ENCODE measurements at places on chromosomes 12 and 14. TPM values are rescaled to one million over a fixed set of nuclear protein-coding genes. Genes with fewer than 3 reads are reported as not detected.

- H3K4me3 ChIP-seq: no peak overlapping the region
- no peak overlapping the region for H3K27ac ChIP-seq
- peaks cover 26% of the 10 kb centered on the region for H3K36me3 ChIP-seq
- no peaks in the 10 kb centered on the region for H3K27me3 ChIP-seq
- peaks cover 3% of the 10 kb centered on the region for H3K4me1 ChIP-seq
These were observed 95.7 kb downstream of the PPP2R5C start for GRCh38 chr14:101857226-101857625.

OR4K2 gene
- not detected for total RNA-seq

EPYC gene
- not detected for total RNA-seq

GRCh38 chr14:55645145-55645544, 65.1 kb downstream of the KTN1 start:
- no peak overlapping the region for H3K27ac ChIP-seq
- H3K4me3 ChIP-seq: no peak overlapping the region
- peaks cover 37% of the 10 kb centered on the region for H3K36me3 ChIP-seq
- no peak for DNase-seq

DNA sequence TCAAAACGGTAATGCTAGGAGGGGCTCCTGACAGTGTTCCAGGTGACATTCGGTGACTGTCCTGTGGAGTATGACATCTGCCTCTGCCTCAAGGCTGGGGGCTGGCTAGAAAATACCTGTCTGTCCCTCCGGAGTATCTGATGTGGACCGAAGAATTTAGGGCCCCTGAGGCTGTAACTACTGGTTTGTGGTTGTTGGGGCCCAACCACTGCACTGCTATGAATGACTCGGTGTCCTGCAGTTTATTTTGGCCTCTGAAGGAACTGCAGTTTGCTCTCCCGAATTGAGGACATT, 198.9 kb upstream of the CAND1 start:
- H3K27me3 ChIP-seq: no peaks in the 10 kb centered on the region
- H3K36me3 ChIP-seq: no peaks in the 10 kb centered on the region
- H3K4me3 ChIP-seq: peak overlapping the region; percentile 91
- H3K27ac ChIP-seq: peak overlapping the region; percentile 93

GALNT8 gene
- total RNA-seq: 2.0 TPM

DNA sequence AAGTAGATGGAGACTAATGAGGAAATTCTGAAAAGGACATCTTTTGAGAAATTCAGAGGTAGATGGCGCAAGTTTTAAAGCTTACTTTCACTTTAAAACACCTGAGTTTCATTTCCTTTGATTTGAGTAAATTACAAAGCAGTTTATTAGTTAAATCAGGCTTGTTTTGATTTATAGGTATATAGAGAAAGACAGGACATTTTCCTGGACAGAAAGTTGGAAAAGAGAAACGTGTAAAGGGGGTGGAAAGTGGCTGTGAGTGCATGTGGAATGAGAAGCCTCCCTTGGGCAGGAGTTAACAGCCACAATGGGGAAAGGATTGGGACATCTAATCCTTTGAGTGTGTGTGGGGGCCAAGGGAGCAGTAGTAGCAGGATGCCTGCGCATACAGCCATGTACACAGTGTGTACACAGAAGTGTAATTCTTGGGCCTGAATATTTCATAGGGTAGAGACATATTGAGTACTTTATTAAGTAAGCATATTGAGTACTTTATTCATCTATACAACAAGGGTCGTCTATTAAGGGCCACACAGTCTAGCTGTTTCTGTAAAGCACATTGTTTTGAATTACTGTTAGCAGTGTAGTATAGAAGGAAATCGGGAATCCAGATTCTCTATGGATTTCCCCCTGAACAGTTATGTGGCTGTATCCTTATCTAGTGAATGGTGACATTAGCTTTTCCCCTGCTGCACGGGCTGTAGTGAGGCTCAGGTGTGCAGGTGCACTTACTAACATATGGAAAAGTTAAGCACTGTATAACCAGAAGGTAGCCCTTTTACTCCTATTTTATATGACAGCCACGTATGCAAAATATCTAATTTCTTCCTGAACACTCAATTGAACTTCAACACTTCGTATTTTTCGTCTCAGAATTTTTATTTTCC, 19.1 kb downstream of the MARK3 start:
- H3K4me3 ChIP-seq: no peak overlapping the region
- DNase-seq: no peak
- H3K27ac ChIP-seq: peak overlapping the region; percentile 36
- H3K36me3 ChIP-seq: peaks cover 17% of the 10 kb centered on the region
- H3K27me3 ChIP-seq: no peaks in the 10 kb centered on the region
- H3K4me1 ChIP-seq: peaks cover 48% of the 10 kb centered on the region

- H3K4me1 ChIP-seq: no peaks in the 10 kb centered on the region
- no peak overlapping the region for H3K27ac ChIP-seq
- H3K27me3 ChIP-seq: no peaks in the 10 kb centered on the region
- no peak overlapping the region for H3K4me3 ChIP-seq
- no peaks in the 10 kb centered on the region for H3K36me3 ChIP-seq
These were observed 129.5 kb downstream of the STXBP6 start for GRCh38 chr14:24920265-24921075.

DNA sequence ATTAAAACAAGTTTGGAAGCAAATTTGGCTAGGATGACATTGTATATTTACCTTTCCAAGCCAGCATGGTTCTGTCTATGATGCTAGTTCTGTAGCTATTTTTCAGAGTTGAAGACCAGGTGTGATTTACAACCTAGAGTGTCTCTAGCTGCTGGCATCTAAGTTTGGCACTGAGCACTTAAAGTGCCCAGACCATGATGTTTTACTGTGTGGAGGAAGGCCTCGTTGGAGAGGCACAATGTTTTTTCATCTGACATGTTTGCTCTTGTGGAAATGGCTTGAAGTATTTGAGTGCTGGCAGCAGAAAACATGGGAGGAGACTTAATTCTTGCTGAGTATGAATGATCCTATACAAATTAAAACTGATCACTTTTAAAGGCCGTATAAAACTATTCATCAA, 13.0 kb upstream of the C12orf71 start:
- DNase-seq: no peak
- peaks cover 1% of the 10 kb centered on the region for H3K4me1 ChIP-seq
- H3K27ac ChIP-seq: no peak overlapping the region
- H3K27me3 ChIP-seq: no peaks in the 10 kb centered on the region
- no peak overlapping the region for H3K4me3 ChIP-seq
- H3K36me3 ChIP-seq: peaks cover 8% of the 10 kb centered on the region

GRCh38 chr14:97408937-97409815, 612.0 kb downstream of the VRK1 start:
- no peak overlapping the region for H3K27ac ChIP-seq
- no peak for DNase-seq
- H3K27me3 ChIP-seq: peaks cover 16% of the 10 kb centered on the region

DNA sequence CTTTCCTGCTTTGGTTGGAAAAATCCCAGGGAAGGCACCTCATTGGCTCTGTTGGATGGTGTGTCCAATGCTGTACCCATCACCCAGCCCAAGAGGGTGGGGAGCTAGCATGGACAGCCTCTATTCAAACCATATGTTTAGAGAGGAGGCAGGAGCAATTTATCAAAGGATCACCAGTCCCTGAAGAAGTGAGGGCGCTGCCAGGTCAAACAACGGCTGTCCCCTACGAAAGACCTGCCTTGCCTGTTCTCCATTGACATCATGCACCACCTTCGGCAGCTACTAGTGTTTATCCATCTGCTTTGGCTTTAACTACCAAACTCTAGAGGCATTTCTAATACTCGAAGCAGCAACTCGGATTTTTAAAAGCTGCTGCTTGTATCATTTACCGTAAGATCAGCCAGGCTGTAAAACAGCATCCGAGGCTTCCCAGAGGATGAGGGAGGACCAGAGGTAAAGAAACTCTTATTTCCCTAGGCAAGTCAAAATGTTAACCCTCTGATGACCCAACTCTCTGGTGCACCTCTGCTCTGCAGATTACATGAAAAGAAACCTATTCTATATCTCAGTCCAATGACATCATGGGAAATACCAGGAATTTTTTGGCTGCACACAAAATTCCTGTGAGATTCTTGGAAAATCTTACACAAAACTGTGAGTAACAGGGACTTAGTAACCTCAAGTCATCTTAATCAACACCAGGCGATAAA, 720.9 kb upstream of the TBX3 start:
- H3K36me3 ChIP-seq: no peaks in the 10 kb centered on the region
- peaks cover 29% of the 10 kb centered on the region for H3K4me1 ChIP-seq
- H3K27me3 ChIP-seq: no peaks in the 10 kb centered on the region
- no peak overlapping the region for H3K4me3 ChIP-seq

DNA sequence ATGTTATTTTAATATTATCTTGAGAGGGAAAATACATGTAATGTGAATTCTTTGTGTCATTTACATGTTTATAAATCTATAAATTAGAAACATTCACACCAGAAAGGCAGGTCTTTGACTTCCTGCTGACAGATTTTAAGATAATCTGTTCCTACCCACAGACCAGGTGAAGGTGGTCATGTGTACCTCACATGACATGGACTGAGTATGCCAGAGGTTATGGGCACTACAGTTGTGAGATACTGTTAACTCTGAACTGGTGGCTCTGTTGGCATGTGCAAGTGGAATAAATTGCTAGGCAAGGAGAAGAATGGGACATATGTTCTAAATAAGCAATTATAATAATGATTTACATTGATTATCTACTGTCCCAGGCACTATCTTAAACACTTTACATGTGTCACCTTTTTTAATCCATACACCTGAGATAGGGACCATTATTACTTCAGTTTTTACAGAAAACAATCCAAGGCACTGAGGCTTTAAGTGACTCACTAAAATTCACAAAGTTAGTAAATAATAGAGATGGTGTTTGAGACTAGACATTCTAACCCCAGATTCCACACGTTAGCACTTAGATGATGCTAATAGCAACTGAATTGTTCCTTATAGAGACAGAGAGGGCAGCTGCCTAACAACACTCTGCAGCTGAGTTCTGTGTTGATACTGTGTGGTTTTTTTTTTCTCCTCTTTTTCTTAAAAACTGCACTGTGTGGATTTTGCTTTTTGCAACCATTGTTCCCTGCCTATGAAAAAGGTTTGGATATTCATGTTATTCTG, 23.8 kb downstream of the SLC16A7 start:
- no peaks in the 10 kb centered on the region for H3K36me3 ChIP-seq
- no peak for DNase-seq
- no peak overlapping the region for H3K27ac ChIP-seq
- H3K4me3 ChIP-seq: no peak overlapping the region

ZNF891 gene
- 5.6 TPM for total RNA-seq

- peaks cover 96% of the 10 kb centered on the region for H3K27me3 ChIP-seq
- peaks cover 36% of the 10 kb centered on the region for H3K4me1 ChIP-seq
- peaks cover 2% of the 10 kb centered on the region for H3K36me3 ChIP-seq
- H3K27ac ChIP-seq: no peak overlapping the region
These were observed 2.5 kb downstream of the GSC start for GRCh38 chr14:94767321-94767878.

- no peak for DNase-seq
- H3K36me3 ChIP-seq: no peaks in the 10 kb centered on the region
- H3K27me3 ChIP-seq: no peaks in the 10 kb centered on the region
These were observed 177.5 kb downstream of the EGLN3 start for GRCh38 chr14:33773205-33774030.

GRCh38 chr14:88551094-88551870, 3.5 kb downstream of the PTPN21 start:
- H3K36me3 ChIP-seq: peaks cover 7% of the 10 kb centered on the region
- no peaks in the 10 kb centered on the region for H3K27me3 ChIP-seq
- no peak overlapping the region for H3K27ac ChIP-seq

DNA sequence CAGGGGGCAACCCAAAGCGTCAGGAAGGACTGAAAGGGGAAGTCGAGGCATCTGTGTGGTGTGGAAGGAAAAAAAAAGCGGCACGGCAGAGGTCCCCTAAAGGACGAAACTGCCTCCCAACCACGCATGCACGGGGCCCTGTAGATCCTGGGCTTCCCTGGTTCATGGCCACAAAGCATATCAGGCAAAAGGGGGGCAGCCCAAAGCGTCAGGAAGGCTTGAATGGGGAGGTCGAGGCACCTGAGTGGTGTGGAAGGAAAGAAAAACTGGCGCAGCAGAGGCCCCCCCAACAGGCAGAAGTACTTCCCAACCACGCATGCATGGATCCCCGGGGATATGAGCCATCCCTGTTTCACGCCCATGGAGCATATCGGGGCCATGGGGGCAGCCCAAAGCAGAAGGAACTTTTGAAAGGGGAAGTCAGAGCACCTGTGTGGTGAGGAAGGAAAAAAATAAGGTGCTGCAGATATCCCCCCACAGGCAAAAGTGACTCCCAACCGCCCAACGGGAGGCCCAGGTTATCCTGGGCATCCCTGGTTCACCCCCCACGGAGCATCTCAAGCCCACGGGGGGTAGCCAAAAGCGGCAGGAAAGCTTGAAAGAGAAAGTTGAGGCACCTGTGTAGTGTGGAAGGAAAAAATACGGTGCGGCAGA, 581.2 kb downstream of the ALG10 start:
- H3K36me3 ChIP-seq: no peaks in the 10 kb centered on the region
- no peaks in the 10 kb centered on the region for H3K4me1 ChIP-seq
- DNase-seq: no peak
- H3K4me3 ChIP-seq: no peak overlapping the region

TEAD4 gene
- 39.0 TPM for total RNA-seq

- H3K27me3 ChIP-seq: no peaks in the 10 kb centered on the region
- no peak for DNase-seq
These were observed 157.5 kb downstream of the TMTC3 start for GRCh38 chr12:88299567-88300101.

PTPRO gene
- 2.1 TPM for total RNA-seq

CLEC1A gene
- total RNA-seq: 0.32 TPM

- H3K27ac ChIP-seq: peak overlapping the region; percentile 64
- peaks cover 63% of the 10 kb centered on the region for H3K4me1 ChIP-seq
These were observed 9.4 kb downstream of the CCDC184 start for GRCh38 chr12:48192861-48193260.

DNA sequence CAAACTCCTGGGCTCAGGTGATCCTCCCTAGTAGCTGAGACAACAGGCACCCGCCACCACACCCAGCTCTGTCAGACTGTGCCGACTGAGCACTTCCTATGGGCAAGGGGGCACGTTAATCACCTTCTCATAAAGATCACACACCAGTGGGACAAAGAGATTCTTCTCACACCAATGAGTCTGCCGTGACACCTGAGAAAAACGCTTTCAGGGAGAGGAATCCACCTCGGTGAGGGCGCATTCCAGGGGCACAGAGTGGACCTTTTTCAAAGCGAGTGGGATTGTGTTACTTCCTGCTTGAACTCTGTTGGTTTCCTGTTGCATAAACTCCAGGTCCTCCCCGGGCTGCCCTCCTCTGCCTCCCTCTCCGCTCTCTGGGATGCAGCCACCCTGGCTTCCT, 17.5 kb upstream of the SCARB1 start:
- H3K4me1 ChIP-seq: peaks cover 11% of the 10 kb centered on the region
- no peaks in the 10 kb centered on the region for H3K36me3 ChIP-seq
- H3K27me3 ChIP-seq: no peaks in the 10 kb centered on the region
- DNase-seq: no peak
- no peak overlapping the region for H3K4me3 ChIP-seq
- peak overlapping the region; percentile 43 for H3K27ac ChIP-seq

IL26 gene
- not detected for total RNA-seq

GRCh38 chr12:115207216-115207915, 523.4 kb upstream of the TBX3 start:
- H3K27ac ChIP-seq: peak overlapping the region; percentile 74
- peaks cover 57% of the 10 kb centered on the region for H3K4me1 ChIP-seq
- no peak overlapping the region for H3K4me3 ChIP-seq
- DNase-seq: no peak
- no peaks in the 10 kb centered on the region for H3K27me3 ChIP-seq
- no peaks in the 10 kb centered on the region for H3K36me3 ChIP-seq

- peak overlapping the region; percentile 5 for H3K27ac ChIP-seq
- no peak overlapping the region for H3K4me3 ChIP-seq
- no peaks in the 10 kb centered on the region for H3K36me3 ChIP-seq
- no peak for DNase-seq
- no peaks in the 10 kb centered on the region for H3K27me3 ChIP-seq
- peaks cover 14% of the 10 kb centered on the region for H3K4me1 ChIP-seq
These were observed 41.8 kb upstream of the DCN start for GRCh38 chr12:91224401-91224800.

- H3K36me3 ChIP-seq: no peaks in the 10 kb centered on the region
- DNase-seq: no peak
- peaks cover 23% of the 10 kb centered on the region for H3K4me1 ChIP-seq
- peaks cover 7% of the 10 kb centered on the region for H3K27me3 ChIP-seq
- no peak overlapping the region for H3K27ac ChIP-seq
These were observed 186.9 kb downstream of the EMP1 start for GRCh38 chr12:13383379-13383778.
